ENCODE measurements at places on chromosomes 3 and 15.
A peak's percentile ranks its signal among the peaks of the same experiment; 100 is the strongest.

- DNase-seq, result peak; percentile 20
These were observed 452 bp upstream of the SV2B start for GRCh38 chr15:91099616-91099994.

- no peak for DNase-seq
These were observed 8.7 kb upstream of the GP9 start for GRCh38 chr3:129051871-129052340.

- DNase-seq, result peak; percentile 94
These were observed 57.8 kb downstream of the CDC25A start for GRCh38 chr3:48130321-48130904.

DNA sequence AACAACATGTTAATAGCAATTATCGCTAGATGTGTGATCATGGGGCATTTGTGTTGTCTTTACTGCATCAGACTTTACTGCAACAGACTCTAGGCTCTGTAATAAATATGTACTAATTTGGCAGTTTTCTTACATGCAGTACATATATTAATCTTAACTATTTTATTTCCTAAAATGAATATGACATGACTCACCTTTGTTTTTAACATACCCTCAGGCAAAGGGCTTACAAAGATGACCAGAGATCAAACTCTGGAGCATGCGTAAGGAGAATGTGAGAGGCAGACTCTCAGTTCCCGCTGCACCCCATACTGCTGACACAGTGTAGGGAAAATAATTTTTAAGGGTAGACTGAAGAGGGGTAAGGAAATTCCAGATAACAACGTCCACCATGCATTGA is 7.2 kb upstream of the FAM174B start:
- DNase-seq, result no peak

- peak; percentile 28 for DNase-seq
These were observed 247.3 kb upstream of the NSMCE3 start for GRCh38 chr15:29516929-29517328.

- DNase-seq, result no peak
These were observed 3.9 kb downstream of the B4GALT4 start for GRCh38 chr3:119236756-119237155.

Measured in fibroblast of pulmonary artery (primary cell).